ENCODE measurements at places on chromosomes 1 and 21.

DNA sequence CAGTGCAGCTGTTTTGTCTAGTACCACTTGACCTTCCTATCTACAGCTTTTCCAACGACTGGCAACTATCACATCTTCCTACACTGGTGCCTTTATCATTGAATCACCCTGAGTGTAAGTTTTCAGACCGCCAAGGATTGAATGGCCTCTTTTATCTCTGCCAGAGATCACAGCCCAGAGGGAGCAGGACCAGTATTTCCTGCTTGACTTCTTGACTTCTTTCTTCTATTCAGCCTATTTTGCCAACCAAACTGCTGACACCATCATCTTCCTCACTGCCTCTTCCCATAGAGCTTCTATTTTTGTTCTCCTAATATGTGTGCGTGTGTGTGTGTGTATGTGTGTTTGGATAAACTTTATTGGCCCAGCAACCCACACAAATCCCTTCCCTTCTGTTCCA, 53.8 kb downstream of the SERBP1 start:
- H3K36me3 ChIP-seq: no peaks in the 10 kb centered on the region
- no peaks in the 10 kb centered on the region for H3K27me3 ChIP-seq
- no peaks in the 10 kb centered on the region for H3K4me1 ChIP-seq
- H3K27ac ChIP-seq: no peak overlapping the region

DNA sequence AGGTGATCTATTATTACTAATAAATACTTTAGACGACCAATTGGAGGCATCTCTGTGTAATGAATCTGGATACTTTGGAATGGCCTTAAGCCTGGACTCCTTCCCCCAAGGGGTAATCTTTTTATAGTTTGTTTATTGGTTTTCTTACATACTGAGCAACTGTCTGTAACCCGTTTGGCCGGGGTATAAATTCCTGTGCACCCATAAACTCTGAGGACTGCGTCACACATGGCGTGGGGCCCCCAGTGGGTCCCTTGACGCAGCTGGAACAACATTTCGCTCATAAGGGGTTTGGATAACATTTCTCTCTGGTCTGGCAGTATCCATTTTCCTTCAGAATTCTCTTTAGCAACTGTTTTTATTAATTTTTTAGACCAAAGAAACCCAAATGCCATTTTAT, 26.5 kb downstream of the SCCPDH start:
- H3K36me3 ChIP-seq: no peaks in the 10 kb centered on the region
- no peaks in the 10 kb centered on the region for H3K4me1 ChIP-seq
- no peak overlapping the region for H3K27ac ChIP-seq
- H3K27me3 ChIP-seq: no peaks in the 10 kb centered on the region
- no peak for DNase-seq
- H3K4me3 ChIP-seq: no peak overlapping the region

DNA sequence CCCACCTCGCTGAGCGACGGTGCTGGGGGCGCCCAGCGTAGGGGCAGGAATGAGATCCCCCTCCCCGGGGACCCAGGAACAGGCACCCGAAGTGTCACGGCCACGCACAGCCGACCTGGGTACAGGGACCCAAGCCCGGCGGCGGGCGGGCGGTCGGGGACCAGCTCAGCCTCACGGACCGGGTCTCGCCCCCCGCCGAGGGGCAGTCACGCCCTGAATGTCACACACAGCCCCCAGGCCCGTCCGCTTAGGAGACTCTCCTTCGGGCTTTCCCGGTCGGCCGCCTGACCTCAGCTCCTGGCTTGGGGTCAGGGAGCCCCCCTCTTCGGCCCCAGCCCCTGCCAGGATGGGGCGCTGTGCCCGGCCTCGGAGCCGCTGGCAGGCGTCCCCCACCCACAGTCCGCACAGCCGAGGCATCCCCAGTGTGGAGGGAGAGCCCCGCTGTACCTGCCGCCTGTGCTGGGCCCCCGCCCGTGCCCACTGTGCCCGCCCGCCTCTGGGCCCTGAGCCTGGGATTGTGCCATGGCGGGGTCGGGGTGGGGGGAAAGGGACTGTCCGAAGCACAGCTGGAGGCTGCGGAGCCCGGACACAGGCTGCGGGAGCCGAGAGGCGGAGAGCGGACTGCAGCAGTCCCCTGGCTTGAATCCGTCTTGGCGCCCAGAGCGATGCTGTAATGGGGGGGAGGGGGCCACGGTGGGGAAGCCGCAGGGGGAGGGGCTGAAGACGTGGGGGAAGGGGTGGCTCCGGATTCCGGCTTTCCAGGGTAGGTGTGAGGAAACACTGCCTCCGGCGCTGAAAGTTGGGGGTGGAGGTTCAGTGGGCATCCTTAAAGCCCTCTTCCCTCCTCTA, 627 bp upstream of the DLGAP3 start:
- no peak for DNase-seq
- peaks cover 8% of the 10 kb centered on the region for H3K4me1 ChIP-seq
- peak overlapping the region; percentile 55 for H3K4me3 ChIP-seq
- H3K36me3 ChIP-seq: no peaks in the 10 kb centered on the region

GRCh38 chr1:9198538-9199361, 35.8 kb upstream of the H6PD start:
- peak; percentile 48 for DNase-seq
- no peaks in the 10 kb centered on the region for H3K36me3 ChIP-seq
- peaks cover 62% of the 10 kb centered on the region for H3K27me3 ChIP-seq
- no peak overlapping the region for H3K27ac ChIP-seq
- H3K4me3 ChIP-seq: peak overlapping the region; percentile 34
- H3K4me1 ChIP-seq: peaks cover 37% of the 10 kb centered on the region

DNA sequence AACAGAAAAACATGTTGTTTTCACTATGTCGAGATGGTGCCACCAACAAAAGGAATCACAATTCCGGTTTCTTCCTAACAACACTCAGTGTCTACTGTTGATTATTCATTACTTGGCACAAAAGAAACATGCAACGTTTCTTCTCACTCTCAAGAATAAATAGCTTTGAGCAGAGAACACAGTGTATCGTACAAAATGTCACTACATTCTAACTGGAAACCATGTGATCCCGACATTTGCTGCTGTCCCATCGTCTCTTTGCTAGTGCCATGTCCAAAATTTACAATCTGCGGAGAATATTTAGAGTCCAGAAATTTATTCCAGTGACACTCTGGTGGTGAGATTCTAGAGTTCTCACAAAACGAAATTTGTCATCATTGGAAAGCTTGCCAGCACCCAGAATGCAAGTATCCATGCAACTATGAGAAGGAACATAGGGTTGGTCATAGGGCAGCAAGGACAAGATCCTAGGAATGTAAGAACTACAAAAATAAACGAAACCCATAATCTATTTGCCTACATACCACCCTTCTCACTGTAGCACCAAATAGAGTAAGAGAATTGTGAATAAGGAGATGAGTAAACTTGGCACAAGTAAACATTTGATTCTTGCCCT, 505.1 kb downstream of the LTN1 start:
- no peaks in the 10 kb centered on the region for H3K36me3 ChIP-seq
- H3K27me3 ChIP-seq: no peaks in the 10 kb centered on the region
- H3K4me3 ChIP-seq: no peak overlapping the region
- H3K27ac ChIP-seq: no peak overlapping the region

DNA sequence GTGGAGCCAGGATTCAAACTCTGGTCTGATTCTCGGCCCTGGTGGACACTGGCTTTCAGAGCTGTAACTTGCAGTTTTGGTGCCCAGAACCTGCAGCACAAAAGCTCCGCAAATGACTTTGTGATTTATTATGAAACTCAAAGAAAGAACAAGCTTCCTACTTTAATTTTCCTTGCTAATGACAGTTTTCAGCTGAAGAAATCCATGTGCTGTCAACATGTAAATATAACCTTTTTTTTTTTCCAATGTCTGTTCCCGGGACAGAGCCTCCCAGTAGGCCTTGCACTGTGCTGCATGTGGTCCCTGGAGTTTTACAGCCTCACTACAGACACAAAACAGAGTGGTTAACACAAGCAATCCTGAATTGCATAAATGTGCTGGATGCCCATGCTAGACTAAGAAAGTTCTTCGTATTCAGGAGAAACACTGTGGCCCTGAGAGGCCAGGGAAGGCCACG, 62.3 kb upstream of the ANGPTL1 start:
- no peak overlapping the region for H3K4me3 ChIP-seq
- no peak for DNase-seq

DNA sequence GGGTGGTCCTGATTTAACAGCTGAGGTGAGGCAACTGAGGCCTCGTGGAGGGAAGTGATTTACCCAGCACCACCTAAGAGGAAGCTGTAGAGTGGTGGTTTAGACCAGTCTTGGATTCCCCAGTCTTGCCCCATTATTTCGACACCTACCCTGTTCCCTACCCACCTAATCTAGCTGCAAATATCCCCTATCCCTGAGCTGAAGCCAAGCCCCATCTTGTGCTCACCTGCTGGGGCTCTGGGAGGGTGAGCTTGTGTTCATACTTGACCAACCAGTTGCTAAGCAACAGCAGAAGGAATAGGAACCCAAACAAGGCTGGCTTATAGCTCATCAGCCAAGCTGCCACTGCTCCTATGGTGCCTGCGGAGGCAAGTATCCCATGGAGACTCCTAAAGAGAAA, 2.0 kb downstream of the TEX46 start:
- H3K27me3 ChIP-seq: no peaks in the 10 kb centered on the region
- H3K4me1 ChIP-seq: peaks cover 5% of the 10 kb centered on the region
- no peak overlapping the region for H3K4me3 ChIP-seq
- no peak overlapping the region for H3K27ac ChIP-seq
- H3K36me3 ChIP-seq: no peaks in the 10 kb centered on the region
